ENCODE measurements at places on chromosomes 16 and 17. TPM values are rescaled to one million over a fixed set of nuclear protein-coding genes. Genes with fewer than 3 reads are reported as not detected.
A peak's percentile ranks its signal among the peaks of the same experiment; 100 is the strongest.

FAM117A gene
- polyA plus RNA-seq = 11.1 TPM

HID1 gene
- polyA plus RNA-seq = 13.6 TPM

NGFR gene
- 9.4 TPM for polyA plus RNA-seq

MYH13 gene
- not detected for polyA plus RNA-seq

NPB gene
- polyA plus RNA-seq = 1.4 TPM

HSD3B7 gene
- polyA plus RNA-seq = 24.4 TPM

DNA sequence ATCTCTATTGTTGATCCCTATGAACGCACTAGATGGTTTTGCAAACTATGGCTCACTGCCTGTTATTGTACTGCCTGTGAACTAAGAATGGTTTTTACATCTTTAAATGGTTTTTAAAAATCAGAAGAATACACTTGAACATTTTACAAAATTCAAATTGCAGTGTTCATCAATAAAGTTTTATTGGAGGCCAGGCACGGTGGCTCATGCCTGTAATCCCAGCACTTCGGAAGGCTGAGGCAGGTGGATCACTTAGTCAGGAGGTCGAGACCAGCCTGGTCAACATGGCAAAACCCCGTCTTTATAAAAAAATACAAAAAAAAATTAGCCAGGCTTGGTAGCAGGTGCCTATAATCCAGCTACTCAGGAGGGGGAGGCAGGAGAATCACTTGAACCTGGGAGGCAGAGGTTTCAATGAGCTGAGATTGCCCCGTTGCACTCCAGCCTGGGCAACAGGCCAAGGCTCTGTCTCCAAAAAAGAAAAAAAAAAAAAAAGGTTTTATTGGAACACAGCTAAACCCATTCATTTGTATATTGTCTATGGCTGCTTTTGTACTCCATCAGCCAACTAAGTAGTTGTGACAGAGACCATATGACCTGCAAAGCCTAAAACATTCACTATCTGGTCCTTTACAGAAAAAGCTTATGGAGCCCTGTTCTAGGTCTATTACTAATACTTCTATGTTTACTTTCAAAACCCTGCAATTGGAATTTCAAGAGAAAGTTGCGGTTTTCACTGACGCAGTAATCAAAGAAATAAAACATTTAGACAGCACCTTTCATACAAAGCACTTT, 18.9 kb downstream of the IKZF3 start:
- no peak for DNase-seq

DNA sequence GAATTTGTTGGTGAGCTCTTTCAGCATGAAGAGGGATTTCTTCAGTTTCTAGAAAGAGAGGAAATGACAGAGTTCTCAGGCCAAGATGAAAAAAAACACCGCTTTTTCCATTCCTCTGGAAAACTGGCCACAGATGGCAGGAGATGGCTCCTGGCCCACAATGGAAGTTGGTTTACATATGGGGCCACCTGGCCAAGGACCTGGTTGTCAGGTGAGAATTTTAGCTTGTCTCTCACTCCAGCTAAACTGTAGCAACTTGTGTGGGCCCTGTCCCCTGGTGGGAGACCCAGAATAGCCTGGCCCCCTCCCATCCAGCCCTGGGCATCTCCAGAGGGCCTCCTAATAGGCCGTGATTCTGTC, 33.6 kb downstream of the LGALS9 start:
- no peak for DNase-seq

DNA sequence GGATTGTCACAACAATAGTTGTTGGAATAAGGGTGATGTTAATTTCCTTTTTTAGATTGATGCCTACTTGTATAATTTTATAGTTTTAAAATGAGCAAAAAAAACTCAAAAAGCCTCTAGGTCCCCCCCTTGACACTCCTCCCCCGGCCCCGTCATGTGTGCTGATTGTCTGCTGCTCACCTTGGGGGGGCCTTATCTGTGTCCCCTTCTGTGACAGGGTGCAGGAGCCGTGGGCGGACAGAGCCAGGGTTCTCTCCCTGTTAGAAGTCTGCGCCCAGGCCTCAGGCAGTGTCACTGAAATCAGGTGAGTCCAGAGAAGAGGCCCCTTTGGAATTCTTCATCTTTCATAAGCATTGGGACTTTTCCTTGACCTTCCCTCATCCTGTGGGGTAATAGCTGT, 27.4 kb upstream of the CPNE2 start:
- DNase-seq = no peak

GRCh38 chr17:79865351-79866210, 26.3 kb upstream of the CBX4 start:
- no peak for DNase-seq

- no peak for DNase-seq
Observed at GRCh38 chr17:64369007-64369893, 21.4 kb downstream of the PECAM1 start.

DNA sequence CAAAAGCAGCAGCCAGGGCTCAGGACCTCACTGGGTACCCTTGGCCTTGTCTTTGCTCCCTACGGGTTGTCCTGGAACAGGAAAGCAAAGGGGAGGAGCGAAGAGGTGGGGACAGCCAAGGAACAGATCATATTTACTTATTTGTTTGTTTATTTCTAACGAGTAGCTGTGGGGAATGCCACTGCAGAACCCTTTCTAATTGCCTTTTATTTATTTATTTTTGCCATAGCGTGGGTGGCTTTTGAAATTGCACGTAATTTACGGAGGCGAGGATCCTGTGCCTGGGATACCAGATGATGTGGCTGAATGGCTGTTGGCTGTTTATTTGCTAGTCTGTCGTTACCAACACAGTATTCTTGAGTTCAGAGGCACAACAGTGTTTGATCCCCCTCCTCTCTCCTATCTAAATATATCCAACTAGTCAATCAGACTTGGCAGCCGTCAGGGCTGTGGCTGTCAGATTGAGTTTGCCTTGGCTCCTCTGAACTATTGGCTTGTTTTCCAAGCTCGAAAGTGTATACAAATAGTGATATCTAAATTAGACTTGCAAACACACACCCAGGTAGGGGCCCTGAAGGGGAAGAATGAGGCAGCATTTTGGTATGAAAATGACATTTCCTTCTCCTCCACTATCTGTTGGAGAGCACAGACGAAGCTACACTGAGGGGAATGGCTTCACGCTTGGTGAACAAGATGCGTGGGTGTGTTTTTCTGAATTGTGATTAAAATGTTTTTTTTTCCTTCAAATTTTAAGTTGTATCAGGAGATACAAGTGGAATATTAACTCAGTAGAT, 110.4 kb downstream of the MSI2 start:
- DNase-seq = no peak

GRCh38 chr16:67971111-67971510, 2.7 kb upstream of the SLC12A4 start:
- DNase-seq = no peak

GRCh38 chr16:74922150-74923138, 62.5 kb downstream of the WDR59 start:
- DNase-seq = no peak

DNA sequence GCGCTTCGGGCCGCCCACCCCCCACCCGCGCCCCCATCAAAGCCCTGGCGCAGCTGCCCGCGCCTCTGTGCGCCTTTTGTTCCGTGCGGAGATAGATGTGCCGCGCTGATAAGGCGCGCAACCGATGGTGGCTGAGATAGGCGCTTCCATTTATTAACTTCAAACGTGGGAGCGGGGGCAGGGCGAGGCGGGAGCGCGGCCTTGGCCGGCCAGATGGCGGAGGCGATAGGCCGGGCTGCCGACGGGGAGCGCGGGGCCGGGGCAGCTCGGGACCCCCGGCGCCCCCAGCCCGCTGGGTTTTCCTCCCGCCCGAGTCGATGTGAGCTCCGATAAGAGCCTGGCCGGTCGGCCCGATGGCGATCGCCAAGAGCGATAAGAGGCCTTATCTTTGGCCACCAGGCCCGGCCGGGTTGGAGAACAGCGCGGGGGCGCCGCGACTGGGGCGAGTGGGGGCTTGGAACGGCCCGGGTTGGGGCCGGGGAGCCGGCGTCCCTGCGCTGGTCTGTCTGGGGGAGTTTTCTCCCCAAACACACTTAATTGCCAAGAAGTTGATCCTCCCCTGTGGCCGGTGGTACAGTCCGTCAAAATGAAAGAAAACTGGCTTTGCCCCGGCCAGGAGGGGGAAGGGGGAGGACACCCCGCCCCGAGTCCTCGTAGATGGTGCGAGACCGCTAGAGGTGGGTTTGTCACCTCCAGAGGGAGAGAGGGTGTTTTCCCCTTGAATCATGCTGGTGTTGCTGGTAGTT, 2.7 kb downstream of the ZFPM1 start:
- DNase-seq = peak; percentile 80

- peak; percentile 92 for DNase-seq
Observed at GRCh38 chr16:79601931-79602627, 1.5 kb upstream of the MAF start.

GRCh38 chr16:67457611-67458010, 23.3 kb downstream of the ATP6V0D1 start:
- no peak for DNase-seq

DNA sequence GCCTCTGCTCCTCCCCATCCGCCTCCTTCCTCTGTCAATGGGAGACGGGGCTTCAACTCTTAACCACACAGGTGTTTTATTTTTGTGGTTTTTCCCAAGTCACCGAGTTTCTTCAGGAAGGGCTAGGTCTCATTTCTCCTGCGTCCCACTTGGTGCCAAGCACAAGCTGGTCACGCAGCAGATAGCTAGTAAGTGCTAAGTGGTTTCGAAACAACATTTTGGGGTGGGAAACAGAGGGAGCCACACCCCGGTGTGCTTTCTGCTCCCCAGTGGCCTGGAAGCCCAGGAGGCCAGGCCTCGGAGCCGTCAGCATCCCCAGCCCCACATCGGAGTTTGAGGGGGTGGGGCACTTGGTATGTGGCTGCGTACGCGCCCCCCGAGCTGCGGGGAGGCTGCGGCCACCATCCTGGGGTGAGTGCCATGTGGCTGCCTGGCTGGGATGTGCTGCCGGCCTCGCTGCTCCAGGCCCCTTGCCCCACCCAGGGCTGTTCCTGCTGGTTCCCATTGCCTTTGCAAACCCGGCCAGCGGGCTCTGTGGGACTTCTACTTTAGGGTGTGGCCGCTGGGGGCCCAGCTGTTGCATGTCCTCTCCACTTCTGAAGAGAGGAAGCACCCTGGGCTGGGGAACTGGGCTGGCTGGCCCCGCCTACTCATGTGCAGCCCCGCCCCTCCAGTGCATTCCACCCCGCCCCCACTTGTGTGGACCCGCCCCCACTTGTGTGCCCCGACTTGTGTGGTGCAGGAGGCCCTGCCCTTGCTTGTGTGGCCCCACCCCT, 55.6 kb downstream of the BAIAP2 start:
- DNase-seq = no peak

DNA sequence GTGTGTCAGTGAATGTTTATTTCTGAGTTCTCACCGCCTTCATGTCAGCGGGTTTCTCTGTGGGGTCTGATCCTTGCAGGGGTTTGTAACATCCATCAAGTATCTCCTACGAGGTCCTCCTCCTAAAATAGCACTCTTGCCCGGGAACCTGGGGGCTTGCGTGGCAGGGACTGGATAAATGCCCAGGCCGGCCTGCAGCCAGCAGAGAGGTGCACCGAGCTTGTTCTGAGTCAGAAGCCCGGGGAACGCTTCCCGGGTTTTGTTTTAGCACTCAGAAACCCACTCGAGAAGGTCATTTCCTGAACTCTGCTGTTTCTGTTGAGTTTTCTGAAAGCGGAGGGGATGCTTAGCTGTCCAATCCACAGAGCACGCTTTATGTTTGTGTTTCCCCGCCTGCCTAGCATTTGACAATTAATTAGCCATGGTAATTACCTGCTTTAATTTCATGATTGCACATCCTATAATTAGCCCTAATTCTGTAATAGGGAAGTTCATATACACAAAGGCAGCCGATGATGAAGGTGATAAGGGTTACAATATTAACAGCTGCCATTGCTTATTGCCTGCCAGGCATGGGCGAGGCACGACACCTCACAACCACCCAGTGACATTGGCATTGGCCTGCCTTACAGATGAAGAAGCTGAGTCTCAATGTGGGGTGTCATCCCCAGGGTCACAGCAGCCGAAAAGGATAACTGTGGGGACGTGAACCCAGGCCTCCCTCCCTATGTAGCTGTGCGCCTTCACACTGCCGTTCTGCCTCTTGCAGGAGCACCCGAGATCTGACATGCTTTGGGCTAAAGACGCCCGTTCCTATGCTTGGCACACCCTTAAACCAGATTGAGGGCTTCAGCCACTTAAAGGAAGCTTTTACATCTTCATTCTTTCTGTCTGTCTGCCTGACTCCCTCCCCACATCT, 333.1 kb downstream of the CPPED1 start:
- DNase-seq = no peak

DNA sequence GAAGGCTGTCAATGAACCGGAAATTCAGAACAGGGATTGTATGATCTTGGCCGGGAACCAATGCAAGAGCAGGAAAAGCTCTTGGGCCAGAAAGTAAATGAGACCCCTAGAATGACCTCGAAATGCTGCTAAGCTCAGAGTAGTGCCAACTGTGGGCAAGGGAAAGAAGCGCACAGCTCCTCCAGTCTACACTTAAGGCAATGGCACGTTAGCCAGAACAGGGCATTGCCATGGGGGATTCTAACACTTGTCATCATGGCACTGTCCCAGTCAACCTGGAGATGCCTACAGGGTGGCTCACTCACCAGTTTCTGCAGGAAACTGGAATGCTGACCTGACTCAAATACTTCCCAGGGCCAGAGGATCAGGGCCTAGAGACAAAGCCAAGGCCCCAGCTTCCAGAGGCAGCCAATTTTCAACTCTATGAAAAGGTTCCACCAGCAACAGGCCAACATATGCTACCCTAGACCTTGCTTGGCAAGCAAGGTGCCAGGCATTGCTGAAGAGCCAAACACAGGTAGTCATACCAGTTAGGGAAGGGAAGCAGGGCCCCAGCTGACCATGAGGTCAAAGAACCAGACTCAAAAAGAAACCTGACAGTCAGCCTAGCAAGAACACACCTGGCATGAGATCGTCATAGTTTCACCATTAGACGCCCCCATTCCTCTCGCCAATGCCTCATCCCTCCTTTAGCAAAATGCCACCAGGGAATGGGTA, 34.9 kb downstream of the ARHGAP17 start:
- DNase-seq = no peak

DNA sequence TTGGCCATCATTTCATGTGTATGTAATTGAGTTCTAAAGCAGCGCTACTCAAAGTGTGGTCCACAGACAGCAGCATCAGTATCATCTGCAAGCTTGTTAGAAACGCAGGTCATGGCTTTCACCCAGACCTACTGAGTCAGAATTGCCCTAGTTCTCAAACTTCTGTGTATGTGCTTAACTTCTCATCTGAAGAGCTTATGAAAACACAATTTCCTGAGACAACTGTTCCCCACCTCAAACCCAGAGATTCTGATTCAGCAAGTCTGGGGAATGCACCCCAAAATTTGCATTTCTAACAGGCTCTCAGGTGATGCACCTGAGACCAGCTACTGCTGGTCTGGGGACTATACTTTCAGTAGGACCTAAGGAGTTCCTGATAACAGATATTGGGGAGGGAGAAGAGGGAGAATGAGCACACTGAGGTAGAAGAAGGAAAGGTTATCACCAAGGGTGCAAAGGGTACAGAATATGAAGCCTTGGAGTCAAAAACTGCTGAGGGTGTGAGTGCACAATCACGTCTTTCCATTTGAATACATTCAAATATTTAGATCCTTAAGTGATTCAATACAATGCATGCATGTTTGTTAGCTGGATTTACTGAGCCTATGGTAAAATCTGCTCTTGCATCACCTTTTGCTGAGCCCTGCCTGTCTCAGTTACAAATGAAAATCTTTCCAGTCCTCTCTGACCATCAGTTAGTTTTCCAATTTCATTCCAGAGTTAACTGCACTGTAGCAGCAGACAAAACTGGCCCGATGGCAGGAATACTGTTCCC, 29.2 kb upstream of the SKAP1 start:
- DNase-seq = no peak

All from kidney (tissue), 22 donors.